ENCODE measurements at places on chromosomes 12 and 14.

DNA sequence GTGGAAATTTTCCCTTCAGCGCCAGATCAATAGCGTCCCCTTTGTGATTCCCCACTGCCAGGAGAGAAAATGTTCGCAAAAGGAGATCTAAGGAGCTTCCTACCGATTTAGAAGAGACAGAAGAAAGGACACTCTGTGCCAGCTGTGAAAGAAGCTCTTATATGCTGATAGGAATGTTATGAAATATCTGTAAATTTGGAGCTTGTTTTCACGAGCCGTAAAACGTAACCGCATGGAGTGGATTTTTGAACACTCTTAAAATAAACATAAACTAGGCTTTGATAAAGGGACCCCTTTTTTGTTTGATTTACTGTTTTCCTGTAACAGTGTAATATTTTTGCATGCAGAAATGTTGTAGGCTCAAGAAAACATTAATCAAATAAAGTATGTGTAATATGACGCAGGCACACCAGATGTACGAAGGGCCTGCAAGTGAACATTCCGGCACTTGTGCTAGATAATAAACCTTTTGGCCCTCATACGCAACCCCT is 346.8 kb downstream of the ETNK1 start:
- DNase-seq, result no peak

DNA sequence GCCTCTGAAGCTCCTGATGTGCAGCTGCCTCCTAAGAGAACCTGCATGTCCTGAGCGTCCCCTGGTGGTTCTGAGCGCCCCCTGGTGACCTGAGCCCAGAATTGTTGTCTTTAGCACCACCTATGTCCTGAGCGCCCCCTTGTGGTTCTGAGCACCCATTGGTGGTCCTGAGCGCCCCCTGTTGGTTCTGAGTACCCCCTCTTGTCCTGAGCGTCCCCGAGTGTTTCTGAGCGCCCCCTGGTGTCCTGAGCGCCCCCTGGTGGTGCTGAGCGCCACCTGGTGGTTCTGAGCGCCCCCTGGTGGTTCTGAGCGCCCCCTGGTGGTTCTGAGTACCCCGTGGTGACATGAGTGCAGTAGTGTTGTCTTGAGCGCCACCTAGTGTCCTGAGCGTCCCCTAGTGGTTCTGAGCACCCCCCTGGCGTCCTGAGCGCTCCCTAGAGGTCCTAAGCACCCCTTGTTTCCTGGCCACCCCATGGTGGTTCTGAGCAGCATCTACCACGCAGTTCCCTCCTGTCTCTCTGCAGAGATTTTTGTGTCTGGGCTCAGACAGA is 782.5 kb downstream of the TMEM121 start:
- DNase-seq, result peak; percentile 54

DNA sequence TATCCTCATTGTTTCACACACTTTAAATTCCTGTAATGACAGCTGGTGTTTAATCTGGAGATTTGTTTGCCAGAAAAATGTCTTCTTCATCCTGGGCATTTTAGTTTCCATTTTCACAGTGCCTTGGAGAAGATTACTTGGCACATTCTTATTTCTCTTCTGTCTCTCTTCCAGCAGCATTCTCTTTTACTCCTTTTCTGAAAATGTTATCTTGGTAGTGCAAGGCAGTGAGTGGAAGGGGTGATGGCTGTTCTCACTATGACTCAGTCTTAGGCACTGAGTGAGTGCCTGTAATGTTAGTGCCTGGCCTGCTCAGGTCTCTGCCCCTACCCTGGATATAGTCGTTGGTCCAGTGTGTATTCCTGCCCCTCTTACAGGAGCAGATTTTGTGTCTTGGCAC is 13.1 kb downstream of the CLECL1 start:
- DNase-seq, result no peak

GRCh38 chr12:87779858-87780498 is 249.2 kb downstream of the C12orf50 start:
- DNase-seq, result no peak

DNA sequence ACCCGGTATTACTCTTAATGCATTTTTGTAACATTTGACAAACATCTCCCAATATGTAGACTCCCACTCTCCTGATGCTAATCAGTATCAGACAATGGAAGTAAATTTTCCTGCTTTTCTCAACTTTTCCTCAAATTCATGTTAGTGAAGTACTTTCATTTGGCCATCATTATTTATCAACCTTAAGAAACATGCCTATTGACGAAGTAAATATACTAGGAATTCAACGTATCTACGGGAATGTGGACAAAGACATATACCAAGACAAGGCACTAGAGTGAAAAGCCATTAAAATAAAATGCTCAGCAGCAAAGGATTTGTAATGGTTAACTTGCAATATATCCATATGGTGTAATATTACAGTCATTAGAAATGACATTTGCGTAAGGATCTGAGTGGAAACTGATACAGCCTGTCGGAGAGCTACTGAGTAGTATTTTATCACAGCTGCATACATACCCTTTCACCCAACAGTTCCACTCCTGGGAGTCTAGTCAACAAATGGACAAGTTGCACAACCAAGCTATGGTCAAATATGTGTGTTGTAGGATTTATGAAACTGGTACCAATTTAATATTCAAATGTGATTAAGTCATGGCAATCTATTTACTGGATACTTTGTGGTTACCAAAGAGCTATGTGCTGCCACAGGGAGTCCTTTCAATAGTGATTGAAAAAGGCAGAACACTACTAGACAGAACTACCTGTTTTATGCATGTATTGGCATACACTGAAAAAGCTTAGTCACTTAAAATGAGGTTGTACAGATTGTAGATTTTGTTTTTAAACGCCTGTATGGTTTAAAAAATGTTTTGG is 26.5 kb downstream of the NUDT4 start:
- no peak for DNase-seq

DNA sequence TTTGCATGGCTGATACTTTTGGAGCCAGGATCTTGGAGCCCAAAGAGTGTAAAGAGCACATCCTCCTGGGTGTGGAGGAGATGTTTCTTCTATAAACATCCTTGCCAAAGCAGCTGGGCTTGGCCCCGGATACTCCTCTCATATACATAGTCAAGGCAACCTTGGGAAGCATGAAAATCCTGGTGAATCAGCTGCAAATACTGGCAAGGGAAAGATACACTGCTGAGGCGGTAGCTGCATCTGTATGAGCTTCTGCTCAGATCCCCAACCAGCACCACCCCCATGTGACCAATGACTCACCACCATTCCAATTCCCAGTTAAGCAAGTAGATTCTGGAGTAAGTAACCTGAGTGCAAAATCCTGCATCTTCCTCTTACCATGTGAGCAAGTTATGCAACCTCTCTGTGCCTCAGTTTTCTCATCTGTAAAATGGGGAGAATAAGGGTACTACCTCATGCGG is 567.4 kb downstream of the MED13L start:
- peak; percentile 29 for DNase-seq

DNA sequence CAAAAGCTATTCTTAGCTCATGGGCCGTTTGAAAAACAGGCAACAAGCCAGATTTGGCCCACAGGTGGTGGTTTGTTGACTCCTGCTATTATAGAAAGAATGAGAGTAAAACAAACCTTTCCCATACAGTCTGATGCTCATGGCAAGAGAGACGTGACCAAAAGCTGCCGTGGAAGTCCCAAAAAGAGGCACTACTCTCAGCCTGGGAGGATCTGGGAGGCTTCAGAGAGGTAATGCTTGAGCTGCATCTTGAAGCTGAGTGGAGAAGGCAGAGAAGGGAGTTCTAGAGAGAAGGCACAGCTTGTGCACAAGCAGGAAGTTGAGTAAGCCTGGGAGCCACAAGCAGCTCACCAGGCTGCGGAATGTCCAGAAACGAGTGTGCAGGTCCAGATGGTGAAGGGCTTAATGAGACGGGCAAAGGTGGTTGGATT is 9.6 kb downstream of the PLXNC1 start:
- DNase-seq, result no peak

GRCh38 chr14:81187832-81188522 is 32.8 kb downstream of the GTF2A1 start:
- DNase-seq, result no peak

GRCh38 chr12:20006871-20007730 is 361.2 kb upstream of the PDE3A start:
- no peak for DNase-seq

DNA sequence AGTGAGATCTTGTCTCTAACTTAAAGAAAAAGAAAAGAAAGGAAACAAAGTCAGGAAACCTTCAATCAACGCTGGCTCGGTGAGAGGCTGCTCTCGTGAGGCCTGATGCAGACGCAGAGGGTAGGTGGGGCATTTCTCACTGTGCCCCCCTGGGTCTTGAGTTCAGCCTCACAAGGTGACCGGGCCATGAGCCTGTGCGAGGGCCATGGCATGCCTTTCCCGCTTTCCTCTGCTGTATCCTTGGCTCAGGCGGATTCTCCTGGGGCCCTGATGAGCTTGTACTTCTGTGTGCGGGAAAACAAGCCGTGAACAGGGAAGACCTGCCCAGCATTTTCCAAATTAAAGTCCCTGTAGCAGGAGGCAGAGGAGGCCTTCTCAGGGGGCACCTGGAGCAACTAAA is 20.2 kb downstream of the ADGRD1 start:
- DNase-seq, result no peak

- DNase-seq, result no peak
Observed at GRCh38 chr12:113435367-113435766, 13.2 kb downstream of the SDSL start.

- no peak for DNase-seq
Observed at GRCh38 chr12:102144221-102144620, 24.2 kb downstream of the PARPBP start.

- no peak for DNase-seq
Observed at GRCh38 chr12:85741046-85741445, 95.2 kb downstream of the RASSF9 start.

GRCh38 chr14:102315121-102315520 is 4.4 kb upstream of the ZNF839 start:
- DNase-seq, result no peak

GRCh38 chr14:20697273-20698017 is 8.9 kb downstream of the ANG start:
- peak; percentile 69 for DNase-seq

GRCh38 chr12:58138424-58138823 is 197.1 kb downstream of the ATP23 start:
- DNase-seq, result no peak

DNA sequence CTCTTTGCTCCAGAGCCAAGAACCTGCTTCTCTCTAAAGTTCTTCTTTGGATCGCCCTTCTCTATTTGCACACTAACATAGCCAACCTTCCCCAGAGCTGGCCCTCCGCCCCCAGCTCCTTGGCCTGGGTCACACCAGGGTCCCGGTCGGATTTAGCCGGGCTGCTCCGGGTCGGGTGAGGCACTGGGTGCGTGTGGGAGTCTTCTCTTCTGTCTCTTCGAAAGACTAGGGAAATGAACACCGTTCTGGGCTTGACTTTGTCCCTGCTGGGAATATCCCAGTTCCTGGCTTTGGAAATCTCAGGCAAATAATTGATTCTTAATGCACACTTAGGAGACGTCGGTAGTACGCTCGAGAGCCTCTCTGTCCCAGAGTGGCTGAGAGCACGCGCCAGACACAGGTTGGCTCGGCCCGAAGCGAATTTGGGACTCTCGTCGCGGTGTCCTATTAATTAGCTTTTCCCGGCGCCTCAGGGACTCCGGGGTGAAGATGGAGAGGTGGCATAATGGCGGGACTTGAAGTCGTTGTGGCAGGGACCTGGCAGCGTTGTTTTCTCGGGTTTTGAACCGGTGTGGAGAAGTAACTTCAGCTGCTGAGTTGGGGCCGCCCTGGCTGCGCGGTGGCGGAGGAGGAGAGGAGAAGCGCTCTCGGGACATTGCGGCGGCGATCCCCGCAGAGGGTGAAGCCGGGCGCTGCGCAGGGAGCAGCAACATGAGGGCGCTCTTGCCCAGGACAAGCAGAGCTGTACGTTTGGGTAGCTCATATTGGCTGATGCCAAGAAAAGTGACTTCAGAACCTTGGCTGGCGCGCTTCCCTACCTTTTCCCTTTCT is 7.5 kb downstream of the FOXG1 start:
- no peak for DNase-seq

GRCh38 chr12:19671695-19672094 is 232.4 kb downstream of the AEBP2 start:
- DNase-seq, result no peak

DNA sequence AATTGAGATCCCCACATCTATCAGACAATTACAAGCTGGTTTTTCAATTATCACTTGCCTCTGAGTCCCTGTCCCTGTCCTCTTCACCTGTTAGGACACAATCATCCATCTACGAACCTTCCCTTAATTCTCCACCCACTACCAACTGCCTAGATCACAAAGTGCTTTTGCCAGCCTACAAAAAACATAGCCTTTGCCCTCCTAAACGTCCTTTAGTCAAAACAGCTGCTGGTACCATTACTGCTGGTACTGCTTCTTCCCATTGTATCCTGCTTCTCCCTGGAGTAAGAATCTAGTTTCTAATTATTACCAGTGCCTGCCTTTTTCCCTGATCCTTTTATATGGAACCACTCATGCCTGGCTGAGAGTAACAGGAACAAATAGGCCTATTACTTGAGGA is 82.1 kb downstream of the CPNE8 start:
- no peak for DNase-seq

DNA sequence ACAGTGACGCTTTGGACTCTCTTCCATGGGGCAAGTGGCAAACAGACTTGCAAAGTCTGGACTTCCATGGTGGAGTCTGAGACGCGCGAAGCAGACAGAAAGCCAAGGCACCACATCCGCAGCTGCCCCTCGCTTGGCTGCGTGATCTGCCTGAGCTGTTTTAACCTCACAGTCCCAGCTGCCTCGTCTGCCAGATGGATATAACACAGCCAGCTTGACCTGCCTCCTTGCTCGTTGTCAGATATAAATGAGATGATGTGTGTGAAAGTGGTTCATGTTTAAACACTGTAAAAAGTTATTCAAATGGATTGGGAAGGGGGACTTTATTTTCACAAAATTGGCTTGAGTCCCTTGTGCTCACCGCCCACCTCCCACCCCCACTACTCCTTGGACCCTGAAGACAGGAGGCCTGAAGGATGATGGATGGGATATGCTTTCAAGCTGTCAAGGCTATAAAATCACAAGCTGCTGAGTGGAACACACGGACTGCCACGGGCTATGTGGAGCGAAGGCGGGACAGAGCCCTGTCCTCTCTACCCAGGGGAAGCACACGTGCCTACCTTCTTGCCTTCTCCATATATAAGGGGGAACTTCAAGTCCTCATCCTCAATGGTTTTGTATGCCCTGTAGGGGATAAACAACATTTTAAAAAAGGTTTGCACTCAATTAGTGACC is 226.9 kb downstream of the MON2 start:
- no peak for DNase-seq
